ENCODE measurements at places on chromosomes 3 and 15.

- no peak for DNase-seq
Measured at GRCh38 chr3:197495999-197496745, 59.6 kb downstream of the BDH1 start.

GRCh38 chr3:24047513-24047912 is 102.4 kb downstream of the NR1D2 start:
- DNase-seq, result no peak

DNA sequence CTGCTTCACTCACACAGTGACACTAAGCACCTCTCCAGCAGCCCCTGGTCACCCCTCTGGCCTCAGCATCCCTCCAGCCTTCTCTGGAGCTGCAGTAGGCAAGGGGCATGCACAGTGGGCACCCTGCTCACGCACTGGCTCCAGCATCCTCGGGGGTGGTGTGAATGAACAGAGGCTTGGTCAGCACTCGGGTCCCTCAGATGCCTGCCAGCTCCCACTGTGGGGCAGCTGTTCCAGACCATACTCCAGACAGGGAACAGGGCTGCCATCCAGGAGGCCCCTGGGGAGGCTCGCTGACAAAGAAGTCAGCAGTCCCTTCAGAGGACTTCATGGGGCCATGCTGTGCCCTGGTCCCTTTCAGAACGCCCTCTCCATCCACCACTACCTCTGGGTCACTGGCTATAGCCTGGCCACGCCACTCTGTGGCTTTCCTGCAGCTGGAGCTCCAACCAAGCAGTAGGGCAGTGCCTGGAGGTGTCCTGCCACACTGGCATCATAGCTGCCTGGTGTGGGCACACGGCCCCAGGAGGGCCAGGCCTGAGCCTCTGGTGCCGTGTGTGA is 26.3 kb downstream of the ALS2CL start:
- peak; percentile 17 for DNase-seq

DNA sequence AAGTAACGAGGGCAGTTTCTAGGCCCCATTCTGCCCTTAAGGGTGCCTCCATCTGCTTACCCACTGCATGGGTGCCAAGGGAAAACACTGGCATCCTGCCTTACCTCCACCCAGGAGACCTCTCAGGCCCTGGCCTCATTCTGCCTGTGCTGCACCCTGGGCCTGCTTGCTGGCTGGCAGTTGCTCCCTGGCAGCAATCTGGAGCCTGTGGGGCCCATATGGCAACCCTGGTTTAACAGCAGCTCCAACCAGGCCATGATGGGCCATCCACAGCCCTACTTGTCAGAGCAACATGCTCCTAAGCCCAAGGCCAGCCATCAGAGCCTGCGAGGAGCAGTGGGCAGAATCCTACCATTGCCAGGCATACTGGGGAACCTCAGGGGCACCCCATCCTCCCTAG is 3.7 kb downstream of the C3orf18 start:
- no peak for DNase-seq

- peak; percentile 44 for DNase-seq
Measured at GRCh38 chr3:50474717-50475116, 28.7 kb downstream of the CACNA2D2 start.

DNA sequence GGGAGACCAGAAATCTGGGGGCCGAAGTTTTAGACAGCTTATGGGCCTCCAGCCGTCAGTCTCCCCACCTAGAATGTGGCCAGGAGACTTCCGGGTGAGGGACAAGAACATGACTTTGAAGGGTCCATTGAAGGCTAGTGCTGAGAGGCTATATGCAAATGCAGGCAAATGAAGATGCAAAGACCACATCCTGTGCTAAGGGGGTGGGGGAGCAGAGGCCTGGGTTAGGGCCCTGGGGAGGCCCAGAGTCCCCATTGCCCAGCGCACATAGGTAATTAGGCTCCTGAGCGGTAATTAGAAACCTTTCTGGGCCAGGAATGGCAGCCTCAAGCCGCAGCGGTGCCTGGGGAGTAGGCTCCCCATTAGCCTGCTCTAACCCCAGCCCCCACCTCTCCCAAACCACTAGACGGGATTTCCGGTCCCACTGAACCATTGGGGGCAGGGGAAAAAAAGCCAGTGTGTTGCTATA is 6.8 kb downstream of the CSK start:
- no peak for DNase-seq

DNA sequence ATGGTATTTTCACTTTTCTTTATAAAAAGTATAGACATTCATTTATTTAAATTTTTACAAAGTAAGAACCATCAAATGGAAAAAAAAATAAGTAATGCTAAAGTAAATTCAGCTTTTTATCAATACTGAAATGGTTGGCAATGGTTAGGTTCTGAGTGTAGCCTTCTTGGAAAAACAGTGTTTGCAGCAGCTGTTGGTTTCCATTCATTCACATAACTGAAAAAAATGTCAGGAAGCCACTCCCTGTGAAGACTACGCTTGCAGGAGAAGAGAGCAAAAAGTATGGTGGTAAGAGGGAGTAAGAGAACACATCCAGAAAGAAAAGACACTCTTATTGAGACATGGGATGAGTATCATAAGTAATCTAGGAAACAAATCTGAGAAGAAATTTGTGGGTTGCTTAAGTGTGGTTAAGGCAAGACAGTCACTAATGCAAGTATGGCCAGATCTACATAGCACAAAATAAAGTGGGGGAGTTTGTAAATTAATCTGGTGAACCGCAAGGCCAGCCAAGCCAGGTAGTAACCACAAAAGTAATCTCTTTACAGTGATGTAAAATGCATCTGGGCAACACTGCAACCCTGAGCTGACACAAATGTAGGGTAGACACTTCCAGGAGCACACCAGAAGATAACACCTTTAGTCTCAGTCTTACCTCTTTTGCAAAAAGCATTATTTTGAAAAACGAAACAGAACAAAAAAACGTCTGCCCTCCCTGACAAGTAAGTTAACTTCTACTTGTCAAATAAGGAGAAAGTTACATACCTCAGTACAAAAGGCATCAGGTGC is 133.7 kb downstream of the IGSF11 start:
- no peak for DNase-seq

GRCh38 chr3:172332256-172333041 is 115.8 kb downstream of the GHSR start:
- DNase-seq, result peak; percentile 50

GRCh38 chr15:100759698-100760356 is 119.8 kb upstream of the ALDH1A3 start:
- DNase-seq, result no peak

DNA sequence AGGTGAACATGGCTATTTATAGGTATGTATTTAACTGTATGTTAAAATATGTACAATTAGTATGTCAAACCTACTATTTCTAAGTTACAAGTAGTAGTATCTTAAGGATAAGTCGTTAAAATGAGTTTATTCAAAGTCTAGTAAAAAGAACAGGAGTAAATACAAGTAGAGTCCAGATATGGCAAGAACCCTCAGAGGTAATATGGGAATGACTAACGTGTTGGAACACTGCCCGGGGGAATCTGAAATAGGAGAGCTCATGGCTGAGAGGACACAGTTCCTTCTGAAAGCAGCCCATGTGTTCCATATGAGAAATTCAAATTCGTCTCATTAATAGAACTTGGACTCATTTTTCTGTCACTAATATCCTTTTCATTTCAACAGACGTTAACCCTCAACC is 158.8 kb downstream of the CLSTN2 start:
- no peak for DNase-seq

GRCh38 chr3:4250064-4250463 is 53.1 kb upstream of the SETMAR start:
- DNase-seq, result no peak

DNA sequence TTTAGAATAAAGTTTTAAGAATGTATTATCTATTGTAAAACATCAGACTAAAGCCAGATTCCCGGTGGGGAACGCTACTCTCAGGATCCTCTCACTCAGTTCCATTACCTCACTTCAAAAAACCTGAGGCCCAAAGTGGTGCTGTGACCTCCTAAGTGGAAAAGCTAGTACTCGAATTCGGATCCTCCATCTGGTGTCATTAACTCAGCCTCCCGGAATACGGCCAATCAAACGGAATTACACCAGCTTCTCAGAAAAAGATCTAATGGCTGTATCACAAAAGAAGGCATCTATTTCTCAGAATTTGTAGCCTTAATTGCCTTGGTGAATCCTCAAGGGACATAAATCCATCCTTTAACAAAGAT is 627 bp downstream of the ACAD11 start:
- peak; percentile 19 for DNase-seq

DNA sequence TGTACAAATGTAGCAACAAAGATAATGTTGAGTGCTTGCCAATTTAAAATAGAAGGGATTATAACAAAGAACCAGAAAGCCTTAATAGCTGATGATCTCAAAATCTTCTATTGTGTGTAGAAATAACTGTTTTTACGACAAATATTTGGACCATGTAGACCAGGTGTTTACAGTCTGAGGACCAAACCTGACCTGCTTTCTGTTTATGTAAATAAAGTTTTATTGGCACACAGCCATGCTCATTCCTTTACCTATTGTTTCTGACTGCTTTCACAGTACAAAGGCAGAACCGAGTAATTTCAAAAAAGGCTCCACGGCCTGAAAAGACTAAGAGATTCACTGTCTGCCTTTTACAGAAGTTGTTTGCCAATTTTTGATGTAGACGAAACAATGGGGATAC is 91.8 kb downstream of the GOLIM4 start:
- no peak for DNase-seq

- DNase-seq, result peak; percentile 32
Measured at GRCh38 chr3:190424478-190425439, 24.9 kb downstream of the TMEM207 start.

DNA sequence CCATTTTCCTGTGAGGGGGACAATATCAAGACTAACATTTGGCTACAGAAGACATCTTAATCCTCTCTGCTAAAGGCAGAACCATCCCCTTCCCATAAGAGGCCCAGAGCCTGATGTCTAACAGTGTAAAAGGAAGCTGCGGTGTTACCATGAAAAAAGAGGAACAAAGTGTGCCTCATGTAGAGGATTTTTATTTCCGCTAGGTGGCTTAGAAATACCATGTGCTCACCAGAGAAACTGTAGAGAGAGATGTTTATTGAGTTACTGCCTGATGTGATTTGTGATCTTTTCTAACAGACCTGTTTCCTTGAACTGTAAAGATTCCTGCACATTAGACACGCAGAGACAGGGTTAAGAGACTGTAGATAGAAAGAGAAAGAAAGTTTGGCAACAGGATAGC is 22.0 kb downstream of the OR5H15 start:
- no peak for DNase-seq

- no peak for DNase-seq
Measured at GRCh38 chr3:12301513-12301912, 12.6 kb downstream of the PPARG start.

DNA sequence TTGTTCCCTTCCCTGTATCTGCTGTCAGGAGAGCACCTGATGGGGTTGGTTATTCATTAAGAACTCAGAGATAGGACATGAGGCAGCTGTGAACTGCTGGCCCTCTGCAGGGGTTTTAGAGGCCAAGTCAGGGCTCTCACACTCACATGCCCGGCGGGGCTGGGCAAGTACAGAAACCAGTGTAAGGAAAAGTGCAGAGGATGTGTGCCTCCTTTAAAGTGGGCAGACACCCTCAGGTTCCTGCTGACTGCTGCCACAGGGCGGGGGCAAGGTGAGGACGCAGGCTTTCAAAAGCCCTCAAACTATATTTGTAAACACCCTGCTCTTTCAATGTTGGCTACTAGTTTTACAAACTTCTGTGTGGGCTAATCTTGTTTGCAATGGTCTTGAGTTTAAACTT is 22.4 kb downstream of the CXCR6 start:
- DNase-seq, result no peak

DNA sequence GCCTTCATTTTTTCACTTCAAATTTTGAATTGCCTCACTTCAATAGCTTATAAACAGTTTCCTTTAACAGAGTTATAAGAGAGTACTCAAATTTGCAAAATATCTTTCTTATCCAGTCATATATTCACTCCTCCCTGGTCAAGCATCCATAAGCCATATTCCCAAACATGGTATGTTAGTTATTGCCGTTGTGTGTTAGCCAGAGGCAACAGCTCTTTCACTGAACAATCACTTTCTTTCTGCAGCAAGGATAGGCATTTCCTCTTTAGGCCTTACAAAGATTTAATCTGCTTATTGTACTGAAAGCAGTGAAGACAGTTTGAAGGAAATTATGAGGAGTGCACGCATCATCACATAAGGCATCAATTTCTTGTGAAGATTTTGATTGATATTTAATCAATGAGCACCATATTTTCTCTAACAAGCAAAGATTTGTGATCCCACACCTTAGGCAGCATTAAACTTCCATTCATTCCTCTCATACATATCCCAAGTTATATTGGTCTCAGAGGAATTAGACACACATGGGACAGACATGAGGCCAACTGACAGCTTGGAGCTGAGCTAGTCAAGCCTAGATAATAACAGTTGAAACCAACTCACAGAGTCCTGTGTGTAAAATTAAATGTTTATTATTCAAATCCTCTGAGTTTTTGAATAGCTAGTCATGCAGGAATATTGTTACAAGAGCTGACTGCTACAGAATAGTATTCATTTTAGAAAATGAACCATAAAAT is 80.0 kb upstream of the EPHA6 start:
- no peak for DNase-seq

DNA sequence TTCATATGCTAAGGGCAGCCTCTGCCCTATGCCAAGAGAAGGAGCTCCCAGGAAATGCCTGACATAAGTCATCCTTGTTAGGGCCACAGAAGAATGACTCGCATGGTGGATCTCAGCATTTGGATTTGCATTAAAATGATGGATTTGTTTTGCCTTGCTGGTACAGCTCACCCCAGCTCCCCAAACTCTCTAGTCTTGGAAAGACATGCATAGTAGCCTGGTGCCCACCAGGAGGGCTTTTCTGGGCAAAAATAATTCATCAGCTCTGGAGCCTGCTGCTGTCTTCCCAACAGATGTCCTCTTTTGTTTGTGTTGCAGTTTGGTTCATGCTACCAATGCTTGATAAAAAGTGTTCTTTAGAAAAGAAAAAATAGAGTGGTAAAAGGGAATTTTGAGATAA is 833.0 kb downstream of the AGBL1 start:
- no peak for DNase-seq

DNA sequence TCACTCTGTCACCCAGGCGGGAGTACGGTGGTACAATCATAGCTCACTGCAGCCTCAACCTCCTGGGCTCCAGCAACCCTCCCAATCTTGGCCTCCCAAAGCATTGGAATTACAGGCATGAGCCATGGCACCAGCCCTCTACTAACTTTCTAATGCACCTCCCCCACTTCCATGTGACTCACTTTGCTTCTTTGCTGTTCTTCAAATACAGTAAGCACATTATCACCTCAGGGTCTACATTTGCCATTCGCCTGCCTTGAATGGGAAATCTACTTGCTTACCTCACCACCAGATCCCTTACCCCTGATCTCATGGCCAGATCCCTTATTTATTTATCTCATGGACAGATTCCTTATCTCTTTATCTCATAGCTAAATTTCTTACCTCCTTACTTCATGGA is 235.3 kb downstream of the KCNMB2 start:
- no peak for DNase-seq

- DNase-seq, result peak; percentile 24
Measured at GRCh38 chr15:59199626-59200465, 6.8 kb upstream of the LDHAL6B start.

DNA sequence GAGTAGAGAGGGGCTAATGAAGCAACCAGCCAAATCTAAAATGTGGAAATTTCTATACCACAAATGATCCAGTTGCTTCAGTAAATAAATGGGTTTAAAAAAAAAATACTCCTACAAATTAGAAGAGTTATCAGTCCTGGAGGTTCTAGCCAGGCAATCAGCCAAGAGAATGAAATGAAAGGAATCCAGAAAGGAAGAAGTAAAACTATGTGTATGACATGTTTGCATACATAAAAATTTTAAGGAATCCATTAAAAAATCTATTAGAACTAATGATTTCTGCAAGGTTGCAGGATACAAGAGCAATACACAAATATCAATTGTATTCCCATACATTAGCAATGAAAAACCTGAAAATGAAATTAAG is 9.6 kb downstream of the MESP2 start:
- DNase-seq, result no peak

Measured in hepatic stellate cell (primary cell).